ENCODE measurements at places on chromosomes 13 and 19. TPM values are rescaled to one million over a fixed set of nuclear protein-coding genes. Genes with fewer than 3 reads are reported as not detected.

ATP5F1D gene
- 140 TPM for total RNA-seq

ZNF57 gene
- total RNA-seq: 2.5 TPM

ERCC5 gene
- 61.0 TPM for total RNA-seq

TPT1 gene
- total RNA-seq: 2,068 TPM

RNF17 gene
- total RNA-seq: not detected

BCL3 gene
- 147 TPM for total RNA-seq

SBK2 gene
- not detected for total RNA-seq

B3GNT3 gene
- total RNA-seq: 0.83 TPM

DNA sequence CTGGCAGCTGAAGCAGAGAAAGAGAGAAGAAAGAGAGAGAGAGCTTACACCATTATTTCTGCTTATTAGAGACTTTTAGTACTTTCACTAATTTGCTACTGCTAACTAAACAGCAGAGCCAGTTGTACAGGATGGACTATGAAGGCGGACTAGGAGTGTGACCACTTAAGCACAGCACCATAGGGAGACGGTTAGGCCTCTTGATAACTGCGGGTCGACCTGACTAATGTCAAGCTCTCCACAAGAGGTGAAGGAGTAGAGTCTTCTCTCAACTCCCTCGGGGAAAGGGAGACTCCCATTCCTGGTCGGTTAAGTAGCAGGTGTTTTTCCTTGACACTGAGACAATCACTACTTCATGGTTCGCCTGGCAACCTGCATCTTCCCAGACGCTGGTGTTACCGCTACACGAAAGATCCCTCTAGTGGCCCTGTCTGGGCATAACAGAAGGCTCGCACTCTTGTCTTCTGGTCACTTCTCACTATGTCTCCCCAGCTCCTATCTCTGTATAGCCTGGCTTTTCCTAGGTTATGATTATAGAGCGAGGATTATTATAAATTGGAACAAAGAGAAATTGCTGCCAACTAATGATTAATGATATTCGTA is 5.3 kb upstream of the PSG7 start:
- no peak for DNase-seq

DNA sequence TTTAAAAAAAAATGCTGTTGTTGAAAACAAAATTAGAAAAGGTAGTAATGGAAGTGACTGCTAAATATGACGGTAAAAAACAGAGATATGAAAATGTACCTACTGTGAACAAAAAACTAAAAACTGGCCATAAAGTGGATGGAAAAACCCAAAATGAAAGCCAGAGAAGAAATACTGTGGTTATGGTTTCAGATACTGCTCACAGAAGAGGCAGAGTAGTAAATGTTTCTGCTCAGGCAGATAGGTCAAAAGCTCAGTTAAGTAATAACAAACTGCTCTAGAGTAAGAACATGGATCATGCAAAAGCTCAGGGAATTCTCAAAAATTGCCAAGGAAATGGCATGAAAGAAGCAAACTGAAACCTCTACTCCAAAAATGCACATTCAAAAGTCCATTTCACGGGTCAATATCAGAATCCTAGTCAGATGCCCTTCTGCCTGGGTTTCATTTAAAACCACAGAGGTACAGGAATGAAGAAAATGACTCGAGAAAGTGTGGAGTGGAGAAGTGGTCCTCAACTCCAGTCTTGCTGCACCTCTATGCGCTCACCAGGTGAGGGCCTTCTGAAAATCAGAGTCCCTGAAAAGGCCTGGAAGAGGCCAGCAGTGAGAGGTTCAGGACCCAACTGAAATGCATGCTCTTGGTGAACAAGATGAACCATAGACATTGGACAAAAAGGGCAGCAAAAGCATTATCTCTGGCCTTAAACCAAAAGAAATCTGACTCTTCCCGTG is 315.0 kb upstream of the SPRY2 start:
- no peak for DNase-seq

DNA sequence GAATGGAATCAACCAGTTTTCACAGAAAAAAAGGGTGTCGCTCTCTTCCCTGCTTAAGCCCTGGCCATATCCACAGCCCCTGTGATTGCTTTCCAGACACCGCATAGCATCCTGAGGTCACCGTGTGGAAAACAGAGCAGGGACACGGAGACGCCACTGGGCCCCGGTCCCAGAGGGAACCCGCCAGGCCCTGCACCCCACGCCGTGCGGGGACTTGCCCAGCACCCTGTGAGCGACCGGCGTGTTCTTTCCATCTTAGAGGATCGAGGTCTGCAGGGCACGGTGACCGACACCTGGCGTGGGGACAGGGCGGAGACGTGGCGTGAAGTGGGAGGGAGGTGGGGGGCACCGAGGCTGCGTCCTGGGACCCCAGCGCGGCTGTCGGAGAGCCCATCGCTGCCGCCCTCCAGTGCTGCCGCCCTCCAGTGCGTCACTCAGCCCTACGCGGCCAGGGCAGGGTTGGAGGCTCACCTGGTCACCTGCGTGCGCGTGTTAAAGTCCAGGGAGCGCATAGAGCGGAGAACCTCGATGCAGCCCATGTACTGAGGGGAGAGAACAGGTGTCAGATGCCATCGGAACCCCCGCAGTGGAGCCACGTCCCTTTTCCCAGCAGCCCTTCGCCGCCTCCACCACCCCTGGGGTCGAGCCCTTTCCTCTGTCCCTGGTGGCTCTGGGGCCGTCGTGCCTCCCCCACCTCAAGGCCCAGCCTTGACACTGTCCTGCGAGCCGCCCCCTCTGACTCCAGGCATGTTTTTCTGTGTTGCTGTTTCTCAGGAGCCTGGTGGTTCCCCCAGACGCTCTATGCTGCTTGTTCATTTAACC is 20.2 kb downstream of the SHC2 start:
- no peak for DNase-seq

DNA sequence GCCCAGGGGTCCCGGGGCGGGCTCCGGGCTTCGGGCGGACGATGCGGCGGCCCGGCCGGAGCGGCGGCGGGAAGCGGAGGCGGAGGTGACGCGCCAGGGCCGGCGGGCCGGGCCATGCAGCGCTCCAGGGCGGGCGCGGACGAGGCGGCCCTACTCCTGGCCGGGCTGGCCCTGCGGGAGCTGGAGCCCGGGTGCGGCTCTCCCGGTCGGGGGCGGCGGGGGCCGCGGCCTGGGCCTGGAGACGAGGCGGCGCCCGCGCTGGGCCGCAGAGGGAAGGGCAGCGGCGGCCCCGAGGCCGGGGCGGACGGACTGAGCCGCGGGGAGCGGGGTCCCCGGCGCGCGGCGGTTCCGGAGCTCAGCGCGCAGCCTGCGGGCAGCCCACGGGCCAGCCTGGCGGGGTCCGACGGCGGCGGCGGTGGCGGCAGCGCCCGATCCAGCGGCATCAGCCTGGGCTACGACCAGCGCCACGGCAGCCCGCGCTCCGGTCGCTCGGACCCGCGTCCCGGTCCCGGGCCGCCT is 362 bp downstream of the WTIP start:
- no peak for DNase-seq

DNA sequence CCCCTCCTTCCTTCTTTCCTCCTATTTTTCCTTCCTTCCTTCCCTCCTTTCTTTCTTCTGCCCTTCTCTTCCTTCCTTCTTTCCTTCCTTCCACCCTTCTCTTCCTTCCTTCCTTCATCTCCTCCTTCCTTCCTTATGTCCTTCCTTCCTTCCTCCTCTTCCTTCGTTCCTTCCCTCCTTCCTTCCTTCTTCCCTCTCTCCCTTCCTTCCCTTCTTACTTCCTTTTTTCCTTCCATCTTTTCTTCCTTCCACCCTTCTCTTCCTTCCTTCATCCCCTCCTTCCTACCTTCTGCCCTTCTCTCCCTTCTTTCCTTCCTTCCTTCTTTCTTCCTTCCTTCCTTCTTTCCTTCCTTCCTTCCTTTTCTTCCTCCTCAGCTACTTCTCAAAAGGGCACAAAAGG is 287.3 kb upstream of the ZNF507 start:
- no peak for DNase-seq

GRCh38 chr19:29002336-29002735 is 210.6 kb downstream of the UQCRFS1 start:
- DNase-seq: no peak

GRCh38 chr13:91017031-91017668 is 330.3 kb upstream of the MIR17HG start:
- no peak for DNase-seq

- DNase-seq: no peak
Observed at GRCh38 chr19:18096258-18096657, 1.3 kb upstream of the MAST3 start.

DNA sequence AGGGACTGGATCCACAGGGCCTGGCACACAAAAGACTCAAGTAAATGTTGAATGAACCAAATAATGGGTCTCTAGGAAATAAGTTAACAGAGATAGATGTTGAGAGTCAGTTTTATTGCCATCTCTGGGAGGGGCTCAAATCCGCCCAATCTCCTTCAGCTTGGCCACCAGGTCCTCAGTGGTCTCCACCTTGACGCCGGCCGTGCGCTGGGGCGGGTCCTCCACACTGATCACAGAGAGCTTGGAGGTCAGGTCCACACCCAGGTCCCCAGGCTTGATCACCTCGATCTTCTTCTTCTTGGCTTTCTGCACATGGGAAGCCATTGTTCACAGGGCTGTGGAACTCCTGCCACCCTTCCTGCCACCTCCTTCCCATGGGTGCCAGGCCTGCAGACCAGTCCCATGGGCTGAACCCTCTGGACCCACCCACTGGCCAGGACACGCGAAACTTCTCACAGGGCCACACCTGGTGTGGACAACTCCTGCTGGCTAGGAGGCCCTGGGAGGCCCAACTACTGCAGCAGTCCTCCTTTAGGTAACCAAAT is 3.2 kb upstream of the VSIG10L start:
- DNase-seq: no peak

- no peak for DNase-seq
Observed at GRCh38 chr13:98020271-98020670, 66.8 kb downstream of the IPO5 start.
